Thymus (tissue), 14 donors: ENCODE measurements at places on chromosomes 6 and 20.

DNA sequence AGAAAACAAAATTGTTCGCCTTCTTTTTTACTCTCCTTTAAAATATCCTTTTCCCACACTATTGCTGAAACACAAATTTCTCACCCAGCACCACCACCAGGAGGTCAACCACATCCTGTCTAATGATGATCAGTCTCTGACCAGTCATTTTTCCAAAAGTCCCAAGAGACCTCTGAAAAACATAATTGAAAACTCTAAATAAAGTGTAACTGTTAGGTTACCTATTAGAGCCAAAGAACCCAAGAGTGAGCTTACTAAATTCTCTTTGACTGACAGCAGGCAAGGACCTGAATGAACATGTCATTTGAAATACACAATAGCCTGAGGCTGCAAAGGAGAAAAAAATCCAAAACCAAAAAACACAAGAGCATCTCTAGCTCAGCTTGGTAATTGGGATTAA, 735.4 kb downstream of the CBLN4 start:
- DNase-seq, result no peak

DNA sequence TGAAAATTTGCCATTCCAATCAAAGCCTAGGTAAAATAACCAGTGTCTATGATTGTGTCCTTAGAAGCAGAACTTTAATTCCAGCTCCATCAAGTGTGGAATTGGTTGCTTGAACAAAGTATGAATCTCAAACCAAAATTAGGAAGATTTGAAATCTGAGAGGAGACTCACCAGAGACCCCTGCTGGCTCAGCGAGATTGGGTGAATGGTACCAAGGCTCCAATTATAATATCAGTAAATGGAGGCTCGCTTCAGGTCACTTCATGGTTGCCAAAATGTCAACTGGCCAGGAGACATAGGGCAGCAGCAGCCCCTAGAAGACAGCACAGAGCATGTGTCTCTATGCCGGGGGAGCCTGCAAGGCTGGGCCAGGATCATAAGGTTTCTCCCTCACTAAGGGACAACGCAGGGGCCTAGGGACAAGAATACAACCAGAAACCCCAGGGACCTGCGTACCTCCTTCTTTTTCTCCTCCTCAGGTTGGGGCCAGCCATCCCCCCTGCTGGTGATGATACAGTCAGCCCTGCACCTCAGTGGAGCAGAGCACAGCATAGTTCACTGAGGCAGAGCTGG, 14.0 kb downstream of the RBL1 start:
- peak; percentile 47 for DNase-seq

- no peak for DNase-seq
Measured at GRCh38 chr20:10074513-10074912, 39.7 kb downstream of the ANKEF1 start.

DNA sequence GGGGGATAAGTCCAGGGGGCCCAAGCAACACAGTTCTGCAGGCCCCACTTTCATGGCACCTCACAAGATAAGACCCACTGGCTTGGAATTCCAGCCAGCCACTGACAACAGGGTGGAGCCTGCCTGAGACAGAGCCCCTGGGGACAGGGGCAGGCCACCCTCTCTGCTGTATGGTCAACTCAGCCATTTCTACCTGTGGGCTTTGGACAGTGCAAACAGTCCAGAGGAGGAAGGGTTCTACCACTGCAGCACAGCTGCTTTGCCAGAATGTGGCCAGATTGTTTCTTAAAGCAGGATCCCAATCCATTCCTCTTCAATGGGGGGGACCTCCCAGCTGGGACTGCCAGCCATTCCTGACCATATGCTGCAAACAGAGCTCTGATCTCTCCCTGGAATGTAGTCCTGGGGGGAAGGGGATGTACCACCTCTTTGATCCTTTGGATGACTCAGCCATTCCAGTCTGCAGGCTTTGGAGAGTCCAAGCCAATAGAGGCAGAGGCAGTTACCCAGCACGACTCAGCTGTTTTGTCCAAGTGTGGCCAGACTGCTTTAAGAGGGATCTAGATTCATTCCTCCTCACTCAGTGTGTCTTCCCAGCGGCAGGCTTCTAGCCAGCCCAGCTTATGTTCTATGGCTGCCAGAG, 842.2 kb downstream of the EPHA7 start:
- no peak for DNase-seq

DNA sequence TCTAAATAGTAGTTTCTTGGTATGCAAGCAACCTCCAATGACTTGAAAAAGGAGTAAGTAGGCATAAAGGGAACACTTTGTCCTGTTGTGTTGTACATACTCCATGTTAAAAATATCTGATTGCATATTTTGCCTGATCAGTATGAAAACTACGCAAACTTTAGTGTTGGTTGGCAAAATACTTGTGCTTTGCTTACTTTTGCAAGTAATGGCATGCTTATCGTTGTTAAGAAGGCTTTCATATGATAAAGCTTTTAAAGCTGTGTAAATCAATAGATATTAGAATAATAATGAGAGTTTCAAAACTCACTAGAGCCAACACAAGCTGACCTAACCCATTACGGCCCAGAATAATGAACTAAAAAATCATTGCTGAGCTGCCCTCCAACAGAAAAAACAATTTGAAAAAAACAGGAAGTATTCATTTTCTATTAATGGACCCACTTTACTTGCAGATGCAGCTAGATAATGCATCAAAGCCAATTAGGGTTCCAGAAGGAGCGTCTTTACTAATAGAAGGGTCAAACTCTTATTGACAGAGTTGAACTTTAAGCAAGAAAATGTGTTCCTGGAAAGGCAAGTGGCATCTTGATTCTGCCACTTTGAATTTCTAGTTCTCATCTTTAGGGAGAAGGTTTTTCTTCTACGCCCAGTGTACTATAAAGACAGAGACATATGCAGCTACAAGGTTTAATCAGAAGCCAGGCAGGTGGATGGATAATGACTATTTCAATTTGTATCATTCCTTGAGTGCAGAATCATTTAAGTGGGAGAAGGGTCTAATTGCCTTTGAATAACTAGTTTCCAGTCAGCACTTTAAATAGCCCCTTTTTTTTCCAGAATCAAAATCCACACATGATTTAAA, 82.2 kb downstream of the SNAP25 start:
- DNase-seq, result no peak

DNA sequence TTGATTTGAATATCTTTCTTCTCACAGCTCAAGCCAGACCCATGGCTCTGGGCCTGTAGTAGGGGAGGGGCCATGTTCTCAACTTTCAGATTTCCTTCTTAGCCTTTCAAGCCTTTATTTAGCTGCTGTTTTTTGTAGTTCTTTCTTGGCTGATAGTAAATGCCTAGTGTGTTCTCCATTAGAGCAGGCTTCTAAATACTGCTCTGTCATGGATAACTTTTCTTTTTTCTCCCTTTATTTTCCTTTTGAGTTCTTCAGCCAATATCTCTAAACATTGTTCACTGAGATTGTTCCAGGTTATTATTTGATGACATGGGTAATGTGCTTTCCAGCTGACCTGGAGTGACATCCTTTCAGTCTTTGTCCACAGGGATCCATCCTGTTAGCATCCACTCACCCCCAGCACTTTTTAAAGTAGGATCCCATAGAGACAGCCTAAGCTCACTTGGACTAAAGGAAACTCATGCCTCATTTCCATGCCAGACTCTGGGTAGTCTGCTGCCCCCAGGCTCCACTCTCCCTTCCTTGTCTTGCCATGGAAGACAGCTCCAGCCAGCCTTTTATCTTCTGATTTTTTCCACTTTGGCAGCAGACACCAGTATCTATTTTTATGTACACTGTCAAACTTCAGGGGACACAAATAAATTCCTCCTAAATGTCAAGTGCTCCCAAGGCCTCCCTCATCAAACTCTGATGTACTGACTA, 645.6 kb downstream of the RNF144B start:
- no peak for DNase-seq

GRCh38 chr20:12093057-12093796, 175.5 kb downstream of the BTBD3 start:
- no peak for DNase-seq

GRCh38 chr6:147756891-147757290, 248.4 kb downstream of the SAMD5 start:
- DNase-seq, result no peak

DNA sequence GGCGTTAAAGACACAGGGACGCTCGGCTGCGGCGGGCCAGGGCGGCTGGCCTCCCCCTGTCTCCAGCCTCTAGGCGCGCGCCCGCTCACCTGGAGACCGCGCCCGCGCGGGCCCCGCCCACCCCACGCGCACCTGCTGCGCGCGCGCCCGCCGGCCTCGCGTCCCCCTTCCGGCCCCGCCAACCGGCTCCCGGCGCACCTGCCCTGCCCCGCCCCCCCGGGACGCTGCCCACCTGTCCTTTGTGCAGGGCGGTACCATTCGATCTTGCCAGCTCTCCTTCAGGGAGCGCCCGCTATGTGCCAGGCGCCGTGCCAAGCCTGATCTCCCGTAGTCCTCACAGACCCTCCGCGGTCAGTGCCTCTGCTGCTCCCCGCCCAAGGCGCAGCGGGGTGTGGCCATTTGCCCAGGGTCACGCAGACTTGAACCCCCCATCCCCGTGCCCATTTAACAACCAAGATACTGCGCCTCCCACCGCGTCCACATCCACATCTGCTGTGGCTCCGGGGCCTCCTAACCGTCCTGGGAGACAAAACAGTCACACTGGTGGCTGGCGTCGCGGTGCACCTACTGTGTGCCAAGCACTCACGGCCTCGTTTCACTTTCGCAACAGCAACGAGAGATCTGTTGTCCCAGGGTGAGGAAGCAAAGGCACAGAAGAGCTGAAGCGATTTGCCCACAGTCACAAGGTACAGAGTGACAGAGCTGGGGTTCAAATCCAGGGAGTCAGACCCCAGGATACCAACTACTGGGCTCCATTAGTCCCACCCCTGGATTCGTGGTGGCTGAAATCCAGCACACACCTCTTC, 48.1 kb downstream of the NOL4L start:
- DNase-seq, result no peak

DNA sequence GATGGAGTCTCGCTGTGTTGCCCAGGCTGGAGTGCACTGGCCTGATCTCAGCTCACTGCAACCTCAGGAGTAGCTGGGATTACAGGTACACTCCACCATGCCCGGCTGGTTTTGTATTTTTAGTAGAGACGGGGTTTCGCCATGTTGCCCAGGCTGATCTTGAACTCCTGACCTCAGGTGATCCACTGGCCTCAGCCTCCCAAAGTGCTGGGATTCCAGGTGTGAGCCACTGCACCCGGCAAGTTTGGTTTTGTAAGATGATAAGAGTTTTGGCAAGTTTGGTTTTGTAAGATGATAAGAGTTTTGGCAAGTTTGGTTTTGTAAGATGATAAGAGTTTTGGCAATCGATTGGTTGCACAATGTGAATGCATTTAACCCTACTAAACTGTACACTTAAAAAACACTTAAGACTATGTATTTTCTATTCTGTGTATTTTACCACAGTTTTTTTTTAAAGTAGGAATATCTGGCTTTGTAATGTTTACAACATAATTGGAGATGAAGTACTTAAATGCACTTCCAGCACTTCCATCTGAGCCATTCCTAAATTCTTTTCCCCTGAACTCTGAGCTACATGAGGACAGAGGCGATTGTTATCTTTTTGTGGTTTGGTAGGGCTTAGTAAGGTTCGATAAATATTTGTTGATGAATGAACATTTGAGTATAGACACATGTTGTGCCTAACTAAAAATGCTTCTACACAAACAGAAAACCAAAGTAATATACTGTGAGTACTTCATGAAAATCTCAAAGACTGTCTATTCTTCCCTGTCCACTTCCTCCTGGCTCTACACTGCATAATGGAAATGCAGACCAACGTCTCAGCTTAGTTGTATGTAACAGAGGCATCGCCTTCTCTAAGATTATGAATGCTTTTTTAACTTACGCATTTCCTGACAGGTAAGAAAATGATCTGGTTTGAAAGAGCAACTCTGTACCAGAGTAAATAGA, 18.8 kb downstream of the SAMHD1 start:
- no peak for DNase-seq

GRCh38 chr6:134983823-134984222, 33.9 kb upstream of the ALDH8A1 start:
- DNase-seq, result no peak

DNA sequence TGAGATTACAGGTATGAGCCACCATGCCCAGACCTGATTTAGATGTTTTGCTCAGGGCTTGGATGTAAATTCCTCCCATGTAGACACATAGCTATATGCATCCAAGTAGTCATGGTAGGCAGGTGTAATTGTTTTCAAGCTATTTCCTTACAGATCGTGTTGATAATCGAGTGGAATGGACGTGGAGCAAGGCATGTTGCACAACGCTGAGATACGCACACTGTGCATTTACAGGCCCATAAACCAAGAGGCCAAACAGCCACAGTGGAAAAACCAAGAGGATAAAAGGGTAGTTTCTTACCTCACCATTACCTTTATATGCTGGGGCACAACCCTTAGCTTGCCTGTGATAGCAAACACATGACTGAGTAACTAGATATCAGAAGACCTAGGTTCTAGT, 51.0 kb upstream of the ADGRF1 start:
- DNase-seq, result no peak

- no peak for DNase-seq
Measured at GRCh38 chr6:130296854-130297253, 69.0 kb upstream of the TMEM200A start.

- no peak for DNase-seq
Measured at GRCh38 chr6:6886171-6886885, 221.4 kb upstream of the RREB1 start.

DNA sequence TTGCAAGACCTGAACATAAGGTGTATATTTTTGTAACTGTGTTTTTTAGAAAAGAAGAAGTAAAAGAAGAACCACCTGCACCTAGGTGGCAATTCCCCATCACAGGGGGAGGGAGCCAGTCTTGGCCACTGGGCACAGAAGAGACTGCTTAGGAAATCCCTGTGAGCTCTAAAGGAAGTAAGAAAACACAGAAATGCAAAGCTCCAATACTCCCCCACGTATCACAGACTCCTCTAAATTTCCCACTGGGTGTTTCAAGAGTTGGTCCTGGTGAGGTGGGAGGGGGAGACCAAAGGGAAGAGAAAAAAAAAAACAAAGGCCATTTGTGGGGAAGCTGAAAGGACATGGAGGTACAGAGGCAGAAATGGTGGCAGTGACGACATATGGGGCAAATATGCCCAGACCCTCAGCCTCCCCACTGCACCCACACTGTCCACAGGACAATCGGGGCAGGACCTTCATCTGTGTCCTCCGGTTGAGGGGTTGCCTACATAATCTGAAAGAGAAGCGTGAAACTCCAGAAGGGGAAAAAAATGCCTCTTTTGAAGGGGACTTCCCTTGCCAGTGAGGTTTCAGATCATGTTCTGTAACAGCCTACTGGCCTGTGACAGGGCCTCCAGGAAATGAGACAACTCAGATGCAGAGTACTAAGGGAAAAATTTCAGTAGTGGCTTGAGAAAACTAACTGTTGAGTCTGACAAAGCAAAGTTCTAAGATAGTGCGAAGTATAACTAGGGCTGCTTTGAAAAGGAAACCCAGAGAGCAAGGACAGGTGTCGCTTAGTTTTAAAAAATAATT, 226.2 kb upstream of the MARCKS start:
- DNase-seq, result peak; percentile 13

- DNase-seq, result no peak
Measured at GRCh38 chr6:2900221-2900807, 2.8 kb downstream of the SERPINB9 start.

DNA sequence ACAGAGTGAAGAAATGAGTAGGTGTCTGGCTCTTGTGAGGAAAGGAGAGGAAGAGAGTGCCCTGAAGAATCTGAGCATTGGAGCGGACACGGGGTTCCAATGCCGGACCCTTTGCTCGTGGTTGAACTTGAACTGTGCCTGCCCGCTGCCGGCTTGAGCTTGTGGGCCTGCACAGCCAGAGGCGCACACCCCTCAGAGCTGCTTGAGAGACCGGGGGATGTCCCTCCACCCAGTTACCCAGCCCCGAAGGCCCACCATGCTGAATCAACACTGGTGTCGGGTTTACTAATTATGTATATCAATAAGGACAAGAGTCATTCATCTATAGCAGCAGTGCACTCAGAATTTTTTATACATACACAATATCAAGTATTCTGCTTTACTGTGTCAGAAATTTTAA, 218.3 kb upstream of the CST7 start:
- no peak for DNase-seq

GRCh38 chr6:156017838-156018237, 562.2 kb upstream of the NOX3 start:
- DNase-seq, result no peak
